Activated T-helper 1 cell treated with Interleukin-2 at 50 U/mL for 16 hours (primary cell): ENCODE measurements at places on chromosomes 12 and 14.
A peak's percentile ranks its signal among the peaks of the same experiment; 100 is the strongest.

- DNase-seq = no peak
Measured at GRCh38 chr14:77667331-77667730, 40.5 kb downstream of the ALKBH1 start.

GRCh38 chr14:32077081-32078022 lies at the start of gene ARHGAP5:
TSS of gene ARHGAP5 (plus strand) at chr14:32077304. CDS start at chr14:32090670, 13,366 bp downstream.
- DNase-seq = peak; percentile 64

- no peak for DNase-seq
Measured at GRCh38 chr12:67911275-67911600, 78.0 kb upstream of the IFNG-AS1 start.

DNA sequence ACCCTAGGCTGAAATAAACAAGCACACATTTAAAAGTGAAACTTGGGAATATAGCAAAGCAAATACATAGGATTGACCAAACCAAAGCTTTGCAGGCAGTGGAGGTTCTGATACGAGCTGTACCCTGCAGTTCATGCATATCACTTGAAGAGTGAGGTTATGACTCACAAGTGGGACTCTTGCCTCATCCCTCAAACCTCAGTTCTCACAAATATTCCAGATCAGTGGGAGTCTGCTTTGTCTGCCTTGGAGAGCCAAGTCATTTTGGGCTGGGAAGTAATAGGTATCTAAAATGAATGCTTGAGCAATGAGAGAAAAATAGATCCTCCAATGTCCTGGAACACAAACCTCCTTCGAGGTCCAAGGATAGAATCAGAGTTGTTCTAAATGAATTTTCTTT lies 116.4 kb downstream of the LRIG3 start:
- no peak for DNase-seq

DNA sequence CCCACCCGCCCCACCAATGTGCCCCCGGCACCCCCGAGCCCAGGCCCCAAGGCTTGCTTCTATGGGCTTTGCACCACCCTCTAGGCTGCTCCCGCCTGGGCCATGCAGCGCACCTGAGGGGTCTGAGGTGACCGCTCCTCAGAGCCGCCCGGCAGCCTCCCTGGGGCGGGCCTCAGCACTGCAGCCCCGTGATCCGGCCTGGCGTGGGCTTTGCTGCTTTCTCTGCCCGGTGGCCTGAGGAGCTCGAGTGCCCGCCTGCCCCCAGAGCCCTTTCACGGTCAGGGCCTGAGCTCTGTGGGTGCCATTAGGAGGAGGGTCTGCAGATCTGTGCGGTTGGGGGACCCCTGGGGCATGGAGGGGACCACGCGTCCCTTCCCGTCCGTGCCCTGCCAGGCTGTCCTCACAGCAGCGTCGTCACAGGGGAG lies 6.2 kb downstream of the MTA1 start:
- no peak for DNase-seq

DNA sequence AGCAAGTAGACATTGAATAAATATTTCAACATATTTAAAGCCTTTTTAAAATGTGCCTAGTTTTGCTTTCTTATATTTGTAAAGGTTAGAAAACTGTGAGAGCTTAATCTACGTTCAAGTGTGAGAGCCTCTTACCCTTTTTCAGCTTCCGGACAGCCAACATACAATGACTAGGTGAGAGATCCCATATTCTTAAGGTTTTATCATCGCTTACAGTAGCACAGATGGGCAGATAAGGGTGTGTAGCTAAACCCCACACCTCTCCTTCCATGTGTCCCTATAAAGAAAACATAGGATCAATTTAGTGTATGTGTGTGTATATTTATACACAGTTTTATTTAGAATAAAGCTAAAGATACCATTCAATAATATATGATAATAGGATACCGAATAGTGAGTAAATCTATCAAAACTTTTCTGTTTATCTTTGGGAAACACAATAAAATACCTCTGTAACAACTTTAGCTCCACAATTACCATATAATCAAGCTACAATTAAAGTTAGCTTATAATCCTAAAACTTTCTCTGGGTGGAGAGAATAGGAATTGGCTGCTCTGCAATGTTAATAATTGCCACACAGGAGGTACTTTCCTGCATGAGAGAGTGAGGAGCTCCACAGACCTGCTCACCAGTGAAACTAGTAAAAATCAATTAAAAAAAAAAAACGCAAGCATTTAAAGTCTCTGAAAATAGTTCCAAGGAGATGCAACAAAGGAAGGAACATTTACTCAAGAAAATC lies 110.8 kb downstream of the EML5 start:
- no peak for DNase-seq

DNA sequence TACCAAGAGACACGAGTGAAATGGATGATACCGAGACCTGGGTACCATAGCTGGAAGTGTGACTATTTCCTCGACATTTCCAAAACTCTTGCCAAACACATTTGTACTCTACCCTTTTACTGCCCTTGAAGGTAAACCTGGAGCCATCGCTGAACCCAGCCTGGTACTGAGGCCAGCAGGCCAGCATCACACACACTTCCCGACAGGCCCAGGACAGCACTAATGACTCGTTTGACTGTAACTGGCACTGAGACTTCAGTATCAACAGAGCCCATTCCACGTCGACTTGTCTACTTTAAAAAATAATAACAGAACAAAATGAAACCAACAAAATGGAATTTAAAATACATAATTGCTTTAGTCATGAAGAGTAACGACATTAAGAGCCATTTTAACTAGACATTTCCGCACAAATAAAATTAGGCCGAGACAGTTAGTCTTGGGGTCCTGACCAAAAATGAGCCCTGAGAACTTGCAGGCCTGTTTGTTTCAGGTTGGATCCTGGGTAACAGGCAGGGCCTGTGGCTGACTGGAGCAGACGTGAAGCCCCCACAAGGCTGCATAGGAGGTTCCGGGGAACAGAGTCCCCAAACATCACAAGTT lies 94.3 kb downstream of the RIMBP2 start:
- no peak for DNase-seq

DNA sequence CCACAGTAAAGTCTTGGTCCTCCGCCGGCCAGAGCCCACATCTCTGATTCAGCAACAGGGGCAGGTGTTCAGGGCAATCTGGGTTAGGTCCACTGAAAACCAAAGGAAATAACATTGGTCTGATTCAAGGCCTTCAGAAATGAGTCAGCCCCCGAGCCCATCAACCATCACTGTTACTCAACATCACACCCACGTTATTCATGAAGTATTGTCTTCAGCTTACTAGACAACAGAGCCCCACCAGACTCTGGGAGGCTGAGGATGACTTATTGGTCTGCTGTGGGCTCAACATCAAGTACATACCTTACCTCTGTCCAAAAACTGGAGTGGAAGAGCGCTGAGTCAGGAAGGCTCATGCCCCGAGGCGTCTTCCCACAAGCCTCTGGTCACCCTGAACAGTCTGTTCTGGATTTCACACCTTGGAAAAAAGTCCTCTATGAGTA lies 97.5 kb downstream of the ZFP36L1 start:
- DNase-seq = no peak

DNA sequence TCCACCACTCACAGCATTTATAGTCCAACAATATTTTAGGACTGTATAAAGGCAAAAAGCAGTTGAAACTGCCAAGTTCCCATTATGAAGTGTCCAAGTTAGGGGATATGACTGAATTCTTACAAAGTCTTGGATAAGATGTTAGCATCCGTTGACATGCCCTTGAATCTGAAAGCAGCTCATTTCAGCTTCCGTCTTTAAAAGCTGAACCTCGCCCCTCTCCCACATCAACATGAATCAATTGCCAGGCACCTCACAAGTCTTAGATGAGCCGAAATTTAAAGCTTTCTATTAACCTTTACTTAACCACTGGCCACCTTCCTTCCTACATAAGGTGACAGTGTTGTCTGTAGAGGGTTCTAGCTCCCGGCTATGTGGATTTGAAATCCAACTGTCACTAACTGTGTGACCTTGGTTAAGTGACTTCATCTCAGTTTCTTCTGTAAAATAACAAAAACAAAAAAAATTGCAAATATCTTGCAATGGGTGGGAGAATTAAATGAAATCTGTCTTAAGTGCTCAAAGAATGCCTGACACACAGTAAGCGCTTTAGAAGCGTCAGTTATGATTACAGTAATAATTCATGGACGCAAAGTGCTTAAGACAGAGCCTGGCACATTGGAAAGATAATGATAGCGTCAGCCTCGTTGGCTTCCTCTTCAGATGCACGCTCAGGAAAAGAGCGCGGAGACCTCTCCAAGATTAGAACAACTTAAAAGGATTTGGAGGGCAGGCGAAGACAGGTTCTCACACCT lies 1.2 kb downstream of the PPP1CC start:
- DNase-seq = no peak

DNA sequence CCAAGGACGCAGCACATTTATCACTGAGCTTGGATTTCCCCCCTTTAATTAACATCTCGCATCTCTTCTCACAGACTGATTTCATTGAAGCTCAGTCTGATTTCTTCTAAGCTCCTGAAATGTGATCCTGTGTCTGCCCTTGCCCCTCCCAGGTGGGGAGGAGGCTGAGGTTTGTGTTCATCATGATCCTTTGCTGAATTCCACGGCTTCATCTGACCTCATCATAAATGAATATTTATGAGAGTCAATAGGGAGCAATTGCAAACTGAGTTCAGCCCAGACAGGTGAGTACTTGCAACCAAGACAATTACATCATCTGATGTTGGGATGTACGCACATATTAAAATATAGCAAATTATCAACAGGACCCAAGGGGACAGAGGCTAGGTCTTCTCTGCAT lies 72.4 kb downstream of the MAP1LC3B2 start:
- no peak for DNase-seq

DNA sequence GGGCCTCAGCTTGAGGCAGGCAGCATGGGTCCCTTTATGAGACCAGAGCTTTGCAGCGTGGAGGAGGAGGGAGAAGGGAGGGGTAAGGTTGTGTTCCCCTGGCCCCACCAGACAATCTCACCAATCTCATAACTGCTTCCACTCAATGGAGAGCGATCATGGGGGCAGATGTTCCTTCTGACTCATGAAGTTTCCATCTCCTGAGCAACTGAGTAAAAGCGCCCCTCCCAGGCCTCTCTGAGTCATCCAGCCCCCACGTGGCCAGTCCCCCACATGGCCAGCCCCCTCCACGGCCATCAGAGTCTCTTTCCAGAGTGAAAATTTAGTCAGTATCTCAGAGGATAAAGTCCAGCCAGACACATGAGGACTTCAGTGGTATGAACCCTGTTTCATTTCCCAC lies 39.2 kb upstream of the PLXNC1 start:
- DNase-seq = no peak

- DNase-seq = no peak
Measured at GRCh38 chr14:20671597-20672283, 12.6 kb upstream of the RNASE4 start.

DNA sequence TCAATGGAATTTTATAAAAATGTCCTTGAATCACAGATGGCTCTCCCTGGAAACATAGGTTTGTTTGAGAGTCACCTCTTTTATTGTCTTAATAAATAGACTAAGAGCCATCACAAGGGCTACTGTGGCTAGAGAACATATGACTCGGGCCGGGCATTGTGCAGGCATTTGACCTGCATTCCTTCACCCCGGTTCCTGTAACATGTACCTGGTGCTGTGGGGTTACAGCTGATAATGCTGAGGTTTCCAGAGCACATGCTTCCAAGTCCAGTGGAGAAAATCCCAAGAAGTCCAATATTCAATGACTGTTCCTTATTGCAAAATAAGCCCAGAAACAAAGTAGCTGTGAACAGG lies 1.0 kb upstream of the ACACB start:
- no peak for DNase-seq

DNA sequence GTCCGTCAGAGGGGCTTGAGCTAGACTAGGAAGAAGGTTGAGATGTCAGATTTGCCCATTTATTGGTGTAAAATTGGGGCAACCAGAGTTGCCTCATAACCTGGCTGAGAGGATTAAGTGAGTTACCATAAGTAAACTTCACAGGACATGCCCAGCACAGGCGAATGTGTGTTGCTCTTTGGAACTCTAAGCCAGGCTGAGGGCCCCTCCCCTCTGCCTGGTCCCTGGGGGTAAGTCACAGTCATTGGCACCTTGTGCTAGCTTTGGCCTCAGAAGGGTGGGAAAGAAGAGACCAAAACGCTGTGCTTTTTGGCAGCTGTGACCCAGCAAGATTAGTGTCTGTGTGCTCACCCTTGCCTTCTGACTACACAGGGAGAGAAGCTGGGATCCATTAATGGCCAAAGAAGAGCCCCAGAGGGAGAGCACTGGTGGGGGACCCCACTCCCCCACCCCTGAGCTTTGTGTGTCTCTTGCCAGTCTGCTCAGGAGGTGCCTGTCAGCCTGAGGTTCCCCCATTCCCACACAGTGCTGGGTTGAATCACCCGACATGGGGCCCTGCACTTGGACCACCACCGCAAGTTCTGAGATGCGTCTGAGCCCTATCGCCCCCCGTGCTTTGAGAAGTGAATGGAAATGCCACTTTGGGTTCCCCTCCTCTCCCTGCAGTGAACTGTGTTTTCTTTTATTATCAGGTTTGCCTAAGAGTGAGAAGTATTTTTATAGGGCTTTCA lies 74.1 kb downstream of the CACNA1C start:
- no peak for DNase-seq

- no peak for DNase-seq
Measured at GRCh38 chr12:57875753-57876547, 29.4 kb upstream of the CTDSP2 start.

DNA sequence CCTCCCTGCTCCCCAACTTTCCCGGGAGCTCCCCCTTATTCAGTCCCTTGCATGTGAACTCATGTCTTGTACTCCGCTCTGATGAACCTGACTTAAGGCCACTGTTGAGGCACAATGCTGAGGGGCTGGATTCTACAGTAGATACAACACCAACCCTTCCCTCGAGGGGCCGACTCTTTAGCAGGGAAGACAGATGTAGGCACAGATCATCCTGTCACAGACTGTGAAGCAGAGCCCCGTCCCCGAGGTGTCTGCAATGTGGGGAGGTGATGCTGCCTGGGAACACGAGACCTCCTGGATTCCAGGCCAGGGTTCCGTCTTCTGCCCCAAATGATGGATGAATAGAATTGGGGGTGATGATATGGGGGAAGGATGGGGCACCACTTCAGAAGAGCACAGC lies 175.1 kb downstream of the CHST11 start:
- no peak for DNase-seq

DNA sequence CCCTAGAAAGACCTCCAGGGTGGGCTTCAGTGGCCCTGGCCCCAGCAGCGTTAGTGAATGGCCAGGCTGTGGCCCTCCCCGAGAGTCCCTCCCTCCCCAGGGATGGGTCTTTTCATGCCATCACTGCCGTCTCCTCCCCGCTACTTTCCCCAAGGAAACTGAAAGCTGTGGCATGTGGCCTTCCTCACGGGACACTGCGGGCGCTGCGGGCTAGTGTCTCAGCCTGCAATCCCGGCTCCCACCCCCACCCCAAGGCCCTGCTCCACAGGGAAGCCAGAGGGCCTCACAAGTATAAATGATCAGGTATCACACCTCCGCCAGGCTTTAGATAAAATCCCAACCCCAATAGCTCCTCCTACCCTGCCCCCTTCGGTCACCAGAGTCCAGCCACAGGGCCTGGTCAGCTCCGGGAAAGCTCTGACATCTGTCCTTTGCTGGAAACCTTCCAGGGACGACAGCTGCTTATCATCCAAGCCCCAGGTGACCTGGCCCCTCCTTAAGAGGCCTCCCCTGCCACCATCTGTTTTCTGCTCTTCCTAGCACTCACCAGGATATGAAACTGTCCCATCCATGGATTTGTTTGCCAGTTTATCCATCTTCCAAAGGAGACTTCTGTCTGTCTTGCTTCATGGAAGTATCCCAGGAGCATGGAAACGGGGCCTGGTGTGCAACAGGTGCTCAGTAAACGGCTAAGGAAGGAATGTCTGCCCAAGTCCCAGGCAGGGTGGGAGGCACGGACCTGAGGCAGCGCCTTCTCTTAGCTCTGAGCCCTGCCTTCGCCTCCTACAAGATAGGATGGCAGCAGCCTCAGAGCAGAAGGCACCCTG lies 31.6 kb downstream of the CCDC85C start:
- no peak for DNase-seq
